ENCODE measurements at places on chromosomes 3 and 15.

GRCh38 chr15:35379972-35380371 lies 166.0 kb downstream of the DPH6 start:
- no peak for DNase-seq

DNA sequence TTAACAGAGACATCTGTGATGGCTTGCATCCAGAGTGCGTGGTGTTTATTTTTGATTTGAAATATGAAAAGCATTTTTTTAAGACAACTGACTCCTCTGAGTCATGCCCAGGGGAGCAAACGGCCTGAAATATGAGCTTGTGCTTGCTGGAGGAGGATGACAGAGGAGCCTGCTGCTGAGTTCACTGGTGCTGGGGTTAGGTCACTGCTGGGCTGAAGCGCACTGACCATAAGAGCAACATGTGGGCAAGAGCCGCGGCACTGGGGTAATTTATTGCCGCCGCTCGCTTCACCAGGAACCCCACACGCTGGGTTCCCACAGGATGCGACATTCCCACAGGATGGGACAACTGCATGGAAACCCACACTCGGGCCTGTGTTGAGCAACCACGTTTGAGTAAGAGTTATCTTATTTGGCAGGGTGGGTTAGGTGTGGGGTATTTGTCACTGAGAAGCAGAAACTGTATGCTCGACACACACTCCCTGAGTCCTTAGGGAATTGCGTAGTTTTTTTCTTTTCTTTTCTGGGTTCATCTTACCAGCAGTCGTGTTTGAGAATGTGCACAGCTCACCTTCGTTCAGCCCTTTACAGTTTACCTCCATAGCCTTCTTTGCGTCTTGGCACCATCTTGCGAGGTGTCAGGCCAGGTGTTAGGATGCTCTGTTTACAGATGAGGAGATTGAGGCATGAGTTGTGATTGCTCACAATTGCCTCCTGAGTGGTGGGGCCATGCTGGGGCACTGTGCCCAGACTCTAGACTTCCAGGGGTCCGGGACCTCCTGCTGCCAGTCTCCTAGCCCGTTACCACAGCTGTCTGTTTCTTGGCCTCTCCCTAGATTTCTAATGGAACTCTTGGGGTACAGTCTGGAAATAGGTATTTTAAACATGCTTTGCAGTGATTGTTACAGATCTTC lies 60.4 kb downstream of the SMAD3 start:
- no peak for DNase-seq

DNA sequence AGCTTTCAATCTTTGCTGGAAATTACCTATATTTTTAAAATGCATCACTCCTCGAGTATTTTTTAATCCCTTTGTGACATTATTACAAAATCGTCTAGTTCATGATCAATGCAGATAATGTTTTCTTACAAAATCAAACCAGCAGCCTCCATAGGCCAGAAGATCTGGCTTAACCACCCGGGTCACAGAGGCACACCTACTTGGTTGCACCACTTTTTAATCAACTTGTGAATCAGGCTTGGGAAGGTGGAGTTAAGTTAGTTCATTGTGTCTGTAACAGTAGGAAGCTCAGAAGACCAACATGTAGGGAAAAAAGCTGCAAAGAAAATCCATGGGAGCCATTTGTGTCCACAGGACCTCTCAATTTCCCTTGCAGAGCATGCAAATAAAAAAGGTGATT lies 148.0 kb downstream of the TP63 start:
- no peak for DNase-seq

DNA sequence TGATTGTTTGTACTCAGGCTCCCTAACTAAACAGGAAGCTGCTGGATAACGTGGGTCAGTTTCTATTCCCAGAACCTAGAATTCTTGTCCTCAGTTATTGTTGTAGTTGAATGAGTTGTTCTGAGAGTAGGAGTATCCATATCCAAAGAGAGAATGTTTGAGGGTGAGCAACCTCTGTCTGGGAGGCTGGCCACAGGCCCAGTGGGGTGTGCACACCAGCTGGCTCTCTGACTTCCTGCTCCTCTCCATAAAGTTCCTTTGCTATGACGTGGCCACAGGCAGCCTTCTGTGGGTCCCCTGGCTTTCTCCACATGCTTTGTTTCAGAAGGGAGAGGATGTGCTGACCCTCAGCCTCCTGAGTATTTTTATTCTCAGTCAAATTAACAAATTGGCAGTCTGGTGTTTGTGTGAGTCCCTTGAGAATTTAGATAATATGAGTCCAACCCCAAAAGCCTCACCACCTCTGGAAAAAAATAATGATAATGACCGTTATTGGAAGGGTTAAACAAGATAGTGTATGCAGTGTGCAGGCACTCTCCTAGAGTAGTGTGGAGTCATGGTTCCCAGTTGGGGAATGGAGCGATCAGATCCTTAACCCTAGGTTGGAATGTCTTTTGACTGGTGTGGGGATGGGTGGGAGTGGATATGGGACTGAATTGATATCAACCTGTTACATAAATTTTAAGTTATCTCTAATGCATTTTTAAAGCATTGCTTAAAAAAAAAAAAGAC lies 47.6 kb upstream of the MED12L start:
- no peak for DNase-seq

DNA sequence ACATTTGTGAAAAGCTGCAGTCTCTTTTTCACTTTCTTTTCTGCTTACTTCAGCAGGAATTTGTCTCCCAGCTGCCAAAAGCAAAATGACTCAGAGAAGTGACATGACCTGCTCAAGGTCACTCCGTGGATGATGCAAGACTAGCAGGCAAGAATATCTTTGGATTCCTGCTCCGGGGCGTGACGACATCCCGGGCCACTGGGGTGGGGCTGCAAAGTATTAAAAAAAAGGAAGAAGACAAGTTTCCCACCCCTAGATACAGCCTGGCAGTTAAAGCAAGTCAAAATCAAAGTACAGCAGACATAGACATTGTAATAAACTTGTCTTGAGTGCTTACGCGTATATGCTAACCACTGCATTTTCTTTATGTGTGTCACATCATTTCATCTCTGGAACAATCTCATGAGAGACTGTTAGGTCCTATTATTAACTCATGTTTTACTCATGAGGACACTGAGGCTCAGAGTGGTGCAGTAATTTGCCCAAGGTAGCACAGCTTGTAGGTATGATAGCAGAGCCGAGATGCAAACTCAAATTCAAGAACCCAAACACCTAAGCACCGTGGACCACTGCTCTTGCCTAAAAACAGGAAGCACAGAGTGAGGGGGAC lies 485.2 kb upstream of the PROK2 start:
- DNase-seq, result no peak

GRCh38 chr15:79115986-79116665 lies 25.5 kb upstream of the RASGRF1 start:
- no peak for DNase-seq

DNA sequence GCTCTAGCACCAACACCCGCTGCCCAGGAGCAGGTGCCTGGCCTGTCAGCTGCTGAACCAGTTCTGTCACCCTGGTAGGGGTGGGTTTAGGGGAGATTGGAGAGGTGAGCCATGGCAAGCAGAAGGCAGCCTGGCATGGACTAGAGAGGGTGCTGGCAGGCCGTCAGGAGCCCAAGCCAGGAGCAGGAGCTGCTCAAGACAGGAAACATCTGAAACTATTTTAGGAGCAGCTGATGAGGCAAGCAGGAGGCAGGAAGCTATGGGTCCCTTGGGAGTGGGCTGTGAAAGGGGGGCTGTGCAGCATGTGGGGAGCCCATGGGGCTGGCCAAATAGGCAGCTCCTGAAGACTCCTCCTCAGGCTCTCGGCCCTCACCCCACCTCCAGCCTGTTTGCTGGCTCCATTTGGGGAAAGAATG lies 2.3 kb downstream of the INKA1 start:
- DNase-seq, result no peak

Measured in activated CD8-positive, alpha-beta memory T cell treated with anti-CD3 and anti-CD28 coated beads for 1 hour (primary cell).